ENCODE measurements at places on chromosomes 4 and X.

DNA sequence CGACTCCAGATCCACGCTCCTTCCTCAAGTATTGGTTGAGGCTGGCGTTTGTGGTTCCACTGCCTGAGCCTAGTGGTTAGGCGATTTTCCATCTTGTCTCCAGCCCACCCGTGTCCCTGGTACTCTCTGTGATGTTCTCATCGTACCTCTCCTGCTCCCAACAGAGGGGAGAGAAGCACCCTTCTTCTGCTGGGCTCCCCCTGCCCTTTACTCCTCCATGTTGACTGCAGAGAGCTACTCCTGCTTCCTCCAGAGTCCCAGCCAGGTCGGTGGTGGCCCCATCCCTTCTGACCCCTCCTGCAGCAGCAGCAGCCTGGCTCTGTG is 164.0 kb upstream of the BCOR start:
- no peak for DNase-seq

- no peak for DNase-seq
Measured at GRCh38 chrX:31909850-31910572, 838.2 kb upstream of the FTHL17 start.

- no peak for DNase-seq
Measured at GRCh38 chr4:183499801-183500200, 5.1 kb upstream of the ING2 start.

DNA sequence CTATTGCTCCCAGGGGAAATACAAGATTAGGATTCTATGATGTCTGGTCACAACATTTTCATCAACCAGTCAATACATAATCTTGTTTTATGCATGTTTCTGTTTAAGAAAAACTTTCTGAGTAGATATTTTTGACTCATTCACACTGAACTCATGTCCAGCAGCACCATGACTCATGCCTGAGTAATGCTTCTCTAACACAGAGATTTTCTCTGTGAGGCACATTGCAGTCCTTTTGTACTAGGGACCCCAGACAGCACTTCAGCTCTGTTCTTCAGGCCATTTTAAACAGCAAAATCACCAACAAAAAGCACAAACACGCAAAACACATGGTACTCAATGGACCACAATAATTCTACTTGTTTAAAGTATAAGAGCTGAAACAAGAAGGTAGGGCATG is 83.6 kb downstream of the MXRA5 start:
- DNase-seq, result no peak

GRCh38 chr4:128134925-128135324 is 73.8 kb downstream of the LARP1B start:
- no peak for DNase-seq

DNA sequence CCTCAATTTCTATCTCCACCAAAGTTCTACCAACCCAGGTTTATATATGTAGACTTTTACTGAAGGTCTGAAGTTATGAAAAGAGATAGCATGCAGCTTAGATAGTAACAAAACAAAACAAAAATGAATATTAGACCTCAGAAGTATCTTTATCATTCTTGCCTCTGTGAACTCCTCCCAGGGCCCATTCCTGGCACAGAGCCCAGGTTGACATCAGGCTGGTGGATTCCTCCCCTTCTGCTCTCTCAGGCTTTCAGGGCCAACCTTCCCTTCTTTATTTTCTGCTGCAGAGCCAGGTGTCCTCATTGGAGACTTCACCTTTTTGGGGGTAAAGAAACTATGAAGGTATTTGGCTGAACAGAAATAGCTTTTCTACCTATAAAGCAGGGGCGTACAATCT is 112.8 kb upstream of the PITX2 start:
- no peak for DNase-seq

GRCh38 chr4:149701435-149702156 is 114.0 kb downstream of the IQCM start:
- DNase-seq, result no peak

DNA sequence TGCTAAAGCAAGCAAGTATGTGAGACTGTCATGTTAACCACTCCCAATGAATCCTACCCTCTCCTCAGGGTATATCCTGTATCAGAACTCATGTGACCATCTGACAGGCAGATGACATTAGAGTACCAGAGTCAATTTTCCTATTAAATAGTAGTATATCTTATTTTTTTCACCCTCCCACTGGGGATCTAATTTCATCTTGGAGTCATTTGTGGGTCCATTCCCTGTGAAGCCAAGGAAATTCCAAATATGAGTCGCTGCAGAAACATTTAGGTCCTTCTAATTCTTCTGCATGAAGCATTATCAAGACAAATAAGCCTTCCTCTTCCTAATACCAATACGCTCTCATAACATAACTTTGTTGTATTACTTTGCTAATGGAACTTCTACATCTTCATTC is 52.2 kb upstream of the BLTP1 start:
- DNase-seq, result no peak

DNA sequence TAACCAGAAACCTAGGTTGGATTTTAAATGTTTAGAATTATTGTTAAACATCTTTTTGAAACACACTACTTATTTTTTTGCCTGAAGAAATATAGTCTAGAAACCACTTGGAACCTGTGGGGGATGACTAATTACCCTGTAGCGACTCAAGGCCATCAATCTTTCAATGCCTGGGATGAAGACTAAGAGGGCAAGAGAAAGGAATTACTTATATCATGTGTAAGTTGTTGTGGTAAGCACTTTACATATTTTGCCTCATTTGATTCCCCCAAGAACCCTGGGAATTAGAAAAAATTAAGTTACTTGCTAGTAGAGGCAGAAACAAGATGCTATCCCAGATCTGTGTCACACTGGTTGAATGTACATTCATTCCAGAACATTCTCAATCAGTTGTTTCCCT is 170.9 kb upstream of the GRIA3 start:
- no peak for DNase-seq

GRCh38 chr4:188717661-188718060 is 578.4 kb downstream of the TRIML1 start:
- DNase-seq, result no peak

DNA sequence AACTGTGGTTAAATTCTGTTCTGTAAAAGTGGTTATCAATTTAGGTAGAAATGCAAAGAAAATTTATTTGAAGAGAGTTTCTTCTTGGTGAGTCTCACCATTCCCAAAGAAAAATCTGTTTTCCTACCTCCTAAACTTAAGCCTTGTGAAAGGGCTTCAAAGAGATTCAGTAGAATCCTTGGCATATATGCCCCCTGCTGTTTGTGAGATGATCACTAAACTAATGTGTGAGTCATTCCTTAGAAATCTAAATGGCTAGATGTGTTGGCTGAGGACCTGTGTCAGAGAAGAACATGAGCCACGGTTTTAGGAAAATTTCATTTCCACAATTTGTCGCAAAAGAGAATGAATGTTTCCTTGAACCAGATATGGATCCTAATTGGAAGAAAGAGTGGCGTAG is 260.9 kb downstream of the SLC7A11 start:
- DNase-seq, result no peak

DNA sequence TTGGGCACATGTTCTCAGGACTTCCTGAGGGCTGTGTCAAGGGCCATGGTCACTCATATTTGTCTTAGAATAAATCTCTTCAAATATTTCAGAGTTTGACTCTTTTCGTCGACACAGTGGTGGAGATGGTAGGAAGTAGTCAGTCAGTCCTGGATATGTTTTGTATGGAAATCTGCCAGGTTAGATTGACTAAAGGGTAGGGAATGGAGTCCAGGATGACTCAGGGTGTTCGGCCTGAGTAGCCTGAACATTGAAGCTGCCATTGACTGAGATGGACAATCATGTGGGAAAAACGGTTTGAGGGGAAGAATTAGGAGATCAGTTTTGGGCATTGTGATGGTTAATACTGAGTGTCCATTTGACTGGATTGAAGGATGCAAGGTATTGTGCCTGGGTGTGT is 177.1 kb upstream of the CENPE start:
- DNase-seq, result no peak

GRCh38 chr4:8830056-8830455 is 41.6 kb downstream of the HMX1 start:
- DNase-seq, result no peak

DNA sequence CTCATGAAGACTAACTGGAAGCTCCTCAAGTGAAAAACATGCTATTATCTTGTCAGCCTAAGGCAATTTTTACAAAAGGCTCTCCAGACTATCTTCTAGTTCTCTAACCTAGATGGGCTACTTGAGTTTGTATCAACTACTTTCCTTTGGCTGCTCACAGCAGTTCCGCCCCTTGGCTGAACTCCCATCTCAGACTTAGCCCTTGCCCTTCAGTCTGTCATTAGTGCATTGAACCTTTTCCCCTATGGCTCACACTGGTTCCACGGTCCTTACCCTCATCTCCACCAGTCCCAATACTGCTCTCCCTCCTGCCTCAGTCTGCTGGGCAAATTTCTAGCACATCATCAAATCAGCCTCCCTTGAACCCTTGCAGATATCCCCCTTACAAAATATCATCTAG is 362.3 kb downstream of the PPP1R2C start:
- DNase-seq, result no peak

DNA sequence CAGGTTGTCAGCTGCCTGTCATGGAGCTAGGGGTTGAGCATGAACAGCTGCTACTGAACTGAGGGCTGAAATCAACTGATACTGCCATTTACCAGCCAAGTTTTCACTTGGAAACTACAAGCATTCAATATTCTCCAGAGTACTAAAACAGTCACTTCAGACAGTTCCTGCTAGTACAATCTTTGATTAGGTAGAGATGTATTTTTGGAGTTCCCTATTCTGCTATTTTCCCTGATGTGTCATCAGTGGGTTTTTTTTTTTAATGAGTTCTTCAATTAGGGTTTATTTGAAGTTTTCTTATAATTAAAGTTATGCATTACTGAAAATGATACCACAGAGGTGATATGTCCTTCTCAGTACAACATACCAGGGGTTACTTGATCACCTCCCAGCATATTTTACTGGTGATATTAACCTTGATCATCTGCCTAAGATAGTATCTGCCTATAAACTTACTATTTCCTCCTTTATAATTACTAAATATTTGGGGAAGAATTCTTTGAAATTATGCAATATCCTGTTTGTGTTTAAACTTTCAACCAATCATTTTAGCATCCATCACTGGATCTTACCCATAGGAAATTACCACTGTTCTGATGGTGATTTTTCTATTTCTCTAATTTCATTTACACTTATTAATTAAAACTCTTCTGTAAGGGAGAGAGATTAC is 13.6 kb downstream of the PDCL2 start:
- no peak for DNase-seq

- no peak for DNase-seq
Measured at GRCh38 chr4:72690771-72691170, 121.8 kb upstream of the ADAMTS3 start.

- no peak for DNase-seq
Measured at GRCh38 chr4:38924353-38924752, 56.7 kb downstream of the FAM114A1 start.

DNA sequence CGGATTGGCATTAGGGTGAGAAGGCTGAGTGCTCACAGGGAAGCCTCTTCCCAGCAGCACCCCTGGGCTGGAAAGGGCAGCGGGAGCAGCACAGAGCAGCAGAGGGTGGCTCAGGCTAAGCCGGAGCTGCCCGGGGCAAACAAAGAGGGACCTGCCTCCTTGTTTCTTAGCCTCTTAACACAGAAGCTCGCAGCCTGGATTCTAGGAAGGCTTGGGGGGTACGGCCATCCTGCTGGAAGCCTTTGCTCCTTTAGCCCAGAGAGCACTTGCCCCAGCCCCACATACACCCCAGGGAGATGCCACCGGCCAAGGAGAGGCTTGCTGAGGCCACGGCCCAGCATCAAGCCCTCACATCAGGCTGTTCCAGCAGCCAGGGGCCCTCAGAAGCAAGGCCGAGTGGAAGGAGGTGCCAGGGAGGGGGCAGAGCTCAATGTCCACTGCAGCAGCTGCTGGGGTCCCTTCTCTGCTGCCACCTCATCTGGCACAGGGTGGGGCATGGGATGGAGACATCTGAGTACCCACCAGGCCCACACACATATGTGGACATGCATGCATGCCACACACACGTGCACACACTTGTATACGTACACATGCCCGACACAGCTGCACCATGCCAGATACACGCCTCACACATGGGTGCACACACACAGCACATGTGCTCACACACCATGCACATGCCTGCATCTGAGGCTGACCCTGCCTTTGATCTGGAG is 20.3 kb upstream of the SPON2 start:
- DNase-seq, result peak; percentile 72

GRCh38 chr4:112277705-112278448 is 7.8 kb downstream of the TIFA start:
- DNase-seq, result no peak

DNA sequence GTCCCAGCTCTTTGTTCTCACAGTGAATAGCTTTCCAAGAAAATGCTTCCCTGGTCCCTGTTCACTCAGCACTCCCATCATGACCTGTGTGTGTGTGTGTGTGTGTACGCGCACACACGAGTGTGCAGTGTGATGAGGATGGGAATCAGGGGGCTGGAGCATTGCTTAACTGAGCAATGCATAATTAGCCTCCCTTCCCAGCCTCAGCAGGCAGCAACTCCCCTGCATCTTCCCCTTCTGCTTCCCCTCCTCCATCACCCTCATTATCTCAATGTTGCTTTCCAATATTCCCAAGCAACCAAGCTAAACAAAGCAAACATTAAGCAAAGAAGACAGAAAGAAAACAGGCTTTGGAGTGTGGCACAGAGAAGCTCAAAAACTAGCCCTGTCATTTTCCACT is 137.0 kb downstream of the RBM47 start:
- DNase-seq, result no peak

GRCh38 chrX:129717892-129718291 is 20.9 kb upstream of the XPNPEP2 start:
- no peak for DNase-seq

GRCh38 chr4:86556791-86557415 is 37.2 kb upstream of the PTPN13 start:
- DNase-seq, result no peak

GRCh38 chrX:145727476-145727875 is 90.2 kb upstream of the SLITRK2 start:
- DNase-seq, result no peak

DNA sequence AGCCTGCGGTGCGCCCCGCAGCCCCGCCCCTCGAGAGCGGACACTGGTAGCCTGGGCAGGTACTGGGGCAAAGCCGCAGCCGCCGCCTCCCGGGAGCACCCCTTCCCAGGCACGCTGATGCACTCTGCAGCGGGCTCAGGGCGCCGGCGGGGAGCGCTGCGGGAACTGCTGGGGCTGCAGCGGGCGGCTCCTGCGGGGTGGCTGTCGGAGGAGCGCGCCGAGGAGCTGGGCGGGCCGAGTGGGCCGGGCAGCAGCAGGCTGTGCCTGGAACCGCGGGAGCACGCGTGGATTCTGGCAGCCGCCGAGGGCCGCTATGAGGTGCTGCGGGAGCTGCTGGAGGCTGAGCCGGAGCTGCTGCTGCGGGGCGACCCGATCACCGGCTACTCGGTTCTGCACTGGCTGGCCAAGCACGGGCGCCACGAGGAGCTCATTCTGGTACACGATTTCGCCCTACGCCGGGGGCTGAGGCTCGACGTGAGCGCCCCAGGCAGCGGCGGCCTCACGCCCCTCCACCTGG is 401 bp downstream of the SOWAHD start:
- no peak for DNase-seq

GRCh38 chrX:72100824-72101351 is 30.8 kb downstream of the RTL5 start:
- DNase-seq, result no peak

DNA sequence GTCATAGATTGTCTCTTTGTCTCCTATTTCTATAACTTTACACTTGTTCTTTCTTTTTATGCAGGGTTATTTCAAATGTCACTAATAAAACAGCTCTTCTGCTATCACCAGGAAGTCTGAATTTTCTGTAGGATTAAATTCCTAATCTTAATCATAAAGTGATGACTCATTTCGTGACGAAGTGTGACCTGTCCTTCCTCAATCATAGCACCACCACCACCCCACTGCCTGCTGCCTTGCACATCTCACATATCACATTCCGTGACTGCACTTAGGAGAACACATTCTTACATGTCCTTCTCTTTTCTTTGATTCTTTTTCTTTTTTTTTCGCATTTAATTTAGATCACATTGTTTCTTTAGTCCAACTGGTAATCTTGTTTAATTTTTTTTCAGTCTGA is 57.7 kb upstream of the UGT2B7 start:
- DNase-seq, result no peak

All from Right ventricle myocardium inferior (tissue), 1 donor.